GM19239 (cell line): ENCODE measurements at places on chromosomes 11 and 22.
A peak's percentile ranks its signal among the peaks of the same experiment; 100 is the strongest.

DNA sequence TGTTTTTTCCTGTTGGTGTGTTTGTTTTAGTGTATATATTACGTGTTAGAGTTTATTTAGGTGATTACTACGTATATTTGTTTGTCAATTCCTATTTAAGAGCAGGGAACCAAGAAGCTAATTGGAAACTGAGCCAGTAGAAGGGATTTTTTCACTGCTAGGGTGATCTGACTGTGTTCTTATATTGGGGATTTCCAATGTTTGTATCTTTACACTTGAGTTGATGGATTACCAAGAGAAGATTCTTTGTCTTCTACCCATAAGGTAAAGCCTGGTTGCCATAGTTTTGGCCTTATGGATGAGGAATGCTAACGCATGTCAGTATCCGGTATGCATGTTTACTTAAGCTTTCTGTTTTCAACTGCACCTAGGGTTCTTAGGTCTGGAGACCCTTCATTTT is 35.6 kb downstream of the SIK2 start:
- no peak for DNase-seq

DNA sequence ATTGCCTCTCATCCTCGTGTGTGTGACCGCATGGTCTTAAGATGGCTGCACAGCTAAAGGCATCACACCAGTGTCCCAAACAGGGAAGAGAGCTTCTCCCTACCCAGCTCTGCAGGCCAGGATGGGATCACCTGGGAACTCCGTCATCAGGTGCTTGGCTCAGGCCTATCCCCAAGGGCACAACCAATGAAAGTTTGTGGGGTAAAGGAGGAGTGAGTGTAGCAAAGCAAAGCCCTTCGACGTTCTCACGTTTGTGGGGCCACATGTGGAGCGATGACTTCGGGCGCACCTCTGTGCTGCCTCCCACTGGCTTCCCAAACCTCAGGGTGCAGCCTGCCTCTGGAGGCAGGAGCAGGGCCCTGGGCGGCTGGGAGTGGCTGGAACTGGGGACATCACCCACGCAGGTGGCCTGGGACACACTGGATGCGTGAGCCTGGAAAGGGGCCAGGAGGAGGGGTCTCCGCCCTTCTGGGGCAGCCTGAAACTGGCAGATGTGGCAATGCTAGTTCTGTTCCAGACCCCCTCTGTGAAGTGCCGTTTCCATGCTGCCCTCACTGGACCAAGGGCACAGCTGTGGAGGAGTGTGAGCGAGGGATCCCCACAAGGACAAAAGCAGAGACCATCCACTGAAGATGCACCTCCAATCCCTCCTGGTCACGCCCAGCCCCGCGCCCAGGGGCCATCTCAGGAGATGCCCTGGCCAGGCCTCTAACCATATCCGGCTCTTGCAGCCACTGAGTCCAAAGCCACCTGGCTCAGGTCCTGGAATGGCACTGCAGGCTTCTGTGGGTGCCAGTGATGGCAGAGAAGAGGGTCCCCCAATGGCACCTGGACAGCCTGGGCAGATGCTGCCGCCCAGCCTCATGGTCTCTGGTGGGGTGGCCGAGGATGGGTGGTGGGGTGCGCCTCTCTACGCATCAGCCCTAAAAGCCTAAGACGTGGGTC is 30.6 kb upstream of the GAL start:
- DNase-seq = no peak

DNA sequence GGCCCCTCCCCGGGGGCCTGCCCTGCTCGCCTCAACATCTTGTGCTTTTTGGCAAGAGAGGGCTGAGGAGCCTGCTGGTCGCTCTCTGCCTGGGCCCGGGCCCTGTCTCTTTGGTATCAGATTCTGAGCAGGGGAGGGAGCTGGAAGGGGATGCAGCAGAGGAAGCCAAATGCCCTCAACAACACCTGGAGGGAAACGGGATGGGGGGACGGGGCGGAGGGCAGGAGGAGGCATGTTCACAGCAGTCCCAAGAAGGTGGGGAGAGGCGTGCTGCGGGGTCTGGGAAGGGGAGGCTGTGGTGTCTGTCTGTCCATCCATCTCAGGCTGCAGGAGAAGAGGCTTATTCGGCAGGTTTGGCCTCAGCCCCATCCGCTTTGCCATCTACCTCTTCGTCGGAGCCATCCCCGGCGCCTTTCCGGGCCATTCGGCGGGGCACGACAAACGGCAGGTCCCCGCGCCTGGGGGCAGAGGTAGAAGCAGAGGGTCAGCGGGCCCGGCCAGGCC is 29.4 kb downstream of the APOL1 start:
- no peak for DNase-seq

DNA sequence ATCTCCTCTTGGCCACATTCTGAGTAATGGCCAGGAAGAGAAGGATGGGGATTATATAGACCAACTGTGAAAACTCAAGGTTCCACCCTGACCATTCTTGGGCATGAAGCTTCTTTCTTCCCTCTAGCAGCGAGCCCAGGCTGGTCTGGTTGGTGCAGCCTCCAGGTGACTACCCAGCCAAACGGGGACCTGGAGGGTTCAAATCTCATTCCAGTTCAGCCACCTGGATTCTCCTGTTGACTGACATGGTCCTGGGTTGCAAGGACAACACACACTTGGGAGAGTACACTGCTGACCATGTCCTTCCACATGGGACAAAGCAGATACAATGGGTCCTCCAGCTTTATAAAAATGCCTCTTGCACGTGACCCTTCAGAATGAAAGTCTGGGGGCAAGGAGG is 67.0 kb downstream of the SHANK2 start:
- DNase-seq = no peak

GRCh38 chr11:66045177-66045639 is 3.8 kb downstream of the GAL3ST3 start:
- peak; percentile 92 for DNase-seq

DNA sequence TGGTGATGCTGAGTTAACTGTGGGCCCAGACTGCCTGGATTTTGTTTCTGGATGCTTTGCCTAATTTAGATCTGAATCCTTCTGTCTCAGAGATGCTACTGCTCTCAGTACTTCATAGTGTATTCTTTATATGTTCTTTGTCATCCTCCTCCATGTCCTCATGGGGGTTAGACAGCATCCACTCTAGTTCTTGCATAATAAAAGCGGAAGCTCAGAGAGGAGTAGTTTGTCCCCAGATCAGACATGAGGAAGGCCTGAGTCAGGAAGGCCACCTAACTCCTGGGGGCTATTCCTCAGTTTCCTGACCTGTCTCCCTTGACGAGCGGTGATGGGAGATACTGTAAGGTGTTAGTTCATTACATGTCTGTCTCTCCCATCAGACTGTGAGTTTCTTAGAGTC is 90.2 kb downstream of the SCN3B start:
- no peak for DNase-seq

- no peak for DNase-seq
Measured at GRCh38 chr11:130775306-130776060, 140.8 kb downstream of the SNX19 start.

GRCh38 chr11:73570415-73571114 is 27.3 kb downstream of the FAM168A start:
- DNase-seq = no peak
